A549 (cell line): ENCODE measurements at places on chromosomes 7 and 10. TPM values are rescaled to one million over a fixed set of nuclear protein-coding genes. Genes with fewer than 3 reads are reported as not detected.

MBLAC1 gene
- 2.5 to 3.3 TPM (median 2.6 TPM) in 3 replicates for polyA plus RNA-seq

PKD2L1 gene
- 0.08 to 0.11 TPM (median 0.10 TPM) in 3 replicates for polyA plus RNA-seq

TMEM140 gene
- polyA plus RNA-seq: 0.72 to 0.79 TPM (median 0.76 TPM) in 3 replicates

NUTM2A gene
- 0.09 to 0.15 TPM (median 0.09 TPM) in 3 replicates for polyA plus RNA-seq

SDK1 gene
- polyA plus RNA-seq: 0.28 to 0.65 TPM (median 0.29 TPM) in 3 replicates
